ENCODE measurements at places on chromosomes 1 and 21.

DNA sequence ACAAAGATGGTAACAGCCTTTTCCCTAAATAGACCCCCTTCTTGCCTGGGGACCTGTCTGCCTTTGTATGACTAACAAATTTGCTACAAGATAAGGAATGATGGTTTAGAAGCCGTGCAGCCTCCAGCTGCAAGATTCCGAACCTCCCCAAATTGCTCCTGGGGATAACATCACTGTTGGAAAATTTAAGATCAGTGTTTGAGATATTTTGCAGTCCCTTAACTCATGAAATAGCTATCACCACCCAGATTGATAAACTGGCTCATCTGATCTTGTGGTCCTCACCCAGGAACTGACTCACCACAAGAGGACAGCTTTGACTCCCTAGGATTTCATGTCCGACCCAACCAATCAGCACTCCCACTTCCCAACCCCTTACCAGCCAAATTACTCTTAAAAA is 254.7 kb downstream of the USH2A start:
- DNase-seq = no peak

- no peak for DNase-seq
These were observed 6.7 kb downstream of the CDC7 start for GRCh38 chr1:91507328-91507727.

DNA sequence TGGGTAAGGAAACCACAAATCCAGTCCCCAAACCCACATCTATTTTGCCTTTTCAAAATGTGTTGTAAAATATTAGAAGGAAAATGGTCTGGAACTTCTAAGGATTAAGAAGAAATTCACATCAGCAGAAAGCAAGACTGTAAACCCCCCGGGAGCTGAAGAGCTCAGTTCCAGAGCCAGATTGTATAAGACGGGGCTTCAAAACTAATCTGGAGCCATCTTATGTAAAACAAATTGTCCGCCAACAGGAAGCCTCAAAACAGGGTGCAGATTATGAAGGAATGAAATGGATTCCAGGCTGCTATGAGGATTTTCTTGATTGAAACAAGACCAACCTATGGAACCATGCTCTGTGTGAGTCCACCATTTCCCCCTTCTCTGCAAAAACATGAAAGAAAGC is 25.1 kb upstream of the HUNK start:
- no peak for DNase-seq

DNA sequence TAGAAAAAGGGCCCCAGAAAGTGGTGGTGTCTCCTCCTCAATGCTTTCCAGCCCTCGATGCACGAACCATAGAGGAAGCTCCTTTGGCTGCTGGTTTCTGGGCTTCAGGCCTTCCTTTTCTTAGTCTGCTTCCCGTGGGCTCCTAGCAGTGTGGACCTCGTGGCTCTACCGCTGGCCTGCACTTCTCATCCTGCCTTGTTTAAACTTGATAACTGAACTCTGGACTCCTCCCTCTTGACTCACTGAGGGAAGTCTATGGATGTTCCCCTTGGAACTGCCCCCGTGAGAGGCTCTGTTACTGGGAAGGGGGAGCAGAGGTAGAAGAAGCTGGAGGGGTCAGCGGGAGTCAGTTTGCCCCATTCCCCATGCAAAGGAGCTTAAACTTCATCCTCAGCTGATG is 75.3 kb upstream of the WDR26 start:
- DNase-seq = no peak
